ENCODE measurements at places on chromosomes 2 and 18.

DNA sequence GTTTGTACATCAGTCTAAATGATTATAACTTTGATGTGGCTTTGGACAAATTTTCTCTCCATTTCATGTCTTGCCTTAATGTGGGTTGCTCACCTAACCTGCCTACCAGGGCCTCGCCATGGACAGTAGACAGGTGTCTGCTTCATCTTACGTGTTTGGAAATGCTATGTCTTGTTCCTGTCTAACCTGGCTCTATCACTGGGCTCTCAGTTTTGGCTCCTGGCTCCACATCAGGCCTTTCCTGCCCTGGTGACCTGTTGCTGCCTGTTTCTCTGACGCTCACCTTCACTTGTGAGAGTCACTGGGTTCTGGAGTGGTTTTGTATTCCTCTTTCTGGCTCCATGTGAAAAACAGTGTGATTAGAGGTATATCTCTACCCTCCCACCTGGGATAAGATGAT lies 65.9 kb downstream of the PHLPP1 start:
- no peak for DNase-seq

DNA sequence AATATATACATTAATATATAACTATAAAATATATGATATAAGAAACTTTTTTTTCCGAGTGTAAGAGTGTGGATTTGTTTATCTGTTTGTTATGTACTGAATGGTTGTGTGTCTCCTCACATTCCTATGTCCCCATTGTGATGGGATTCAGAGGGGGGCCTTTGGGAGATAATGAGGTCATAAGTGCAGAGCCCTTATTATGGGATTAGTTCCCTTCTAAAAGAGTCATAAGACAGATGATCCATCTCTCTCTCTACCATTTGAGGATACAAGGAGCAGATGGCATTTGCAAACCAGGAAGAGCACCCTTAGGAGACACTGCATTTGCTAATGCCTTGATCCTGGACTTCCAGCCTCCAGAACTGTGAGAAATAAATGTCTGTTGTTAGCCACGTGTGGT lies 30.3 kb upstream of the SAP130 start:
- DNase-seq = no peak

GRCh38 chr2:46564350-46564749 lies 85.0 kb downstream of the TMEM247 start:
- no peak for DNase-seq

GRCh38 chr2:172437419-172438341 lies 10.3 kb downstream of the ITGA6 start:
- no peak for DNase-seq

- no peak for DNase-seq
Observed at GRCh38 chr2:85264471-85264870, 63.3 kb downstream of the TGOLN2 start.

GRCh38 chr2:230668939-230669303 lies 43.7 kb upstream of the CAB39 start:
- DNase-seq = no peak

GRCh38 chr18:31657823-31658669 lies 26.3 kb downstream of the B4GALT6 start:
- no peak for DNase-seq

- DNase-seq = no peak
Observed at GRCh38 chr2:109594246-109594885, 19.4 kb downstream of the SEPTIN10 start.

DNA sequence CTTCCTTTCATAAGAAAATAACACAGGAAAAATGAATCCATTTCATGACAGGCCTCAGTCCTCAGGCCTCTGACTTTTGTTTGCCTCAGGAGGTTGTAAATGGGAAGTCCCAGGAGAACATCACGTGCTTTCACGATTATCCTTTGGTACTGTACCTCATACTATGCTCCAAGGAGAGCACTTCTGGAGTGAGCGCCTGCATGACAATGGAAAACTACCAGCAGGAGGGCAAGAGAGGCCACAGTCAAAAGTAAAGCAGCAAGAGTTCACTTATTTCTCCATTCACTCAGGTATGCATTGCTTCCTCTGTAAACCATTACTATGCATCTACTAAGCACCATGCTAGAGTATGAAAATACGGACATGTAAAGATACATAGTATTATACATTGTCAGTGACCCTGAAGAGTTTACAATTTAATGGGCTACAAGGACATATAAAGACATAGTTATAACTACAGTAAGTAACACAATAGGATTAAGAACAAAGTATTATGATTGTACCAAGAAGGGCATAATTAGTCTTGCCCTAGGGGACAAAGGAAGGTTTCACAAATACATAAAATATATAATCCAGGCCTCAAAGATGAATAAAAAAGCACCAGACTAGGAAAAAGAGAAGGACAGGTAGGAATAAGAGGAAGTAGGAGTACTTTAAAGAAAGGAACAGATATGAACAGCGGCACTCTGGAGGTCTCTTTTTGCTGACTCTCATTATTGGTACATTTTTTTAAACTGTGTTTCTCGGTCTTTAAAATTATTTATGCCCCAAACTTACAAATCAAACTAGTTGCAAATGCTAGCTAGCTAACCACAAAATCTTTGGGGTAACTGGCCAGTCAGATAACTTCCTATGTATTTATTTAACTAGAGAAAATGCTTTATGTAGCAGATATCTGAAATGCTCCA lies 806.7 kb downstream of the NRXN1 start:
- no peak for DNase-seq

- DNase-seq = no peak
Observed at GRCh38 chr2:21282515-21282898, 158.7 kb downstream of the TDRD15 start.

GRCh38 chr2:6957910-6958615 lies 40.9 kb downstream of the RNF144A start:
- no peak for DNase-seq

DNA sequence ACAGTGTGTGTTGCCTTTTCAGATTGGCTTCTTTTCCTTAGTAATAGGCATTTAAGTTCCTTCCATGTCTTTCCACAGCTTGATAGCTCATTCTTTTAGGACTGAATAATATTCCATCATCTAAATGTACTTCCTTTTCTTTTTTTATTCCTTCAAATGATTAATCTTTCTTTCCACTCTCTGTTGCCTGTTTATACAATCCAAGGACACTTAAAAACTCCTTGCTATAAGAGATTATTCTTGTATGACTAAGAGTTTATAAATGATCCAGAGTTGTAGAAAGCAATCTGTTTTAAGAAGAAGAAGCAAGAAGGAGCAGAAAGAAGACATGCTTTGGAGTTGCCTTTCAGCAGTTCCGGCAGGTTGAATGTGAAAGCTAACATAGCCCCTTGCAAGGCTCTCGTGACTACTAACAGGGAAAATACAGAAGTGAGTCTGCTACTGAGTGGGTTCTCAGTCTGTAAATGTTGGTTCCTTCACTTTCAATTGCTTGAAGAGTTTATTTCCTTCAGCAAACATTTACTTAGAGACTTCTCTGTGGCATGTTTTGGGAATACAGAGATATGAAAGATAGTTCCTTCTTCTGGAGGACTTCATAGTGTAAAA lies 123.0 kb downstream of the PMAIP1 start:
- DNase-seq = no peak

DNA sequence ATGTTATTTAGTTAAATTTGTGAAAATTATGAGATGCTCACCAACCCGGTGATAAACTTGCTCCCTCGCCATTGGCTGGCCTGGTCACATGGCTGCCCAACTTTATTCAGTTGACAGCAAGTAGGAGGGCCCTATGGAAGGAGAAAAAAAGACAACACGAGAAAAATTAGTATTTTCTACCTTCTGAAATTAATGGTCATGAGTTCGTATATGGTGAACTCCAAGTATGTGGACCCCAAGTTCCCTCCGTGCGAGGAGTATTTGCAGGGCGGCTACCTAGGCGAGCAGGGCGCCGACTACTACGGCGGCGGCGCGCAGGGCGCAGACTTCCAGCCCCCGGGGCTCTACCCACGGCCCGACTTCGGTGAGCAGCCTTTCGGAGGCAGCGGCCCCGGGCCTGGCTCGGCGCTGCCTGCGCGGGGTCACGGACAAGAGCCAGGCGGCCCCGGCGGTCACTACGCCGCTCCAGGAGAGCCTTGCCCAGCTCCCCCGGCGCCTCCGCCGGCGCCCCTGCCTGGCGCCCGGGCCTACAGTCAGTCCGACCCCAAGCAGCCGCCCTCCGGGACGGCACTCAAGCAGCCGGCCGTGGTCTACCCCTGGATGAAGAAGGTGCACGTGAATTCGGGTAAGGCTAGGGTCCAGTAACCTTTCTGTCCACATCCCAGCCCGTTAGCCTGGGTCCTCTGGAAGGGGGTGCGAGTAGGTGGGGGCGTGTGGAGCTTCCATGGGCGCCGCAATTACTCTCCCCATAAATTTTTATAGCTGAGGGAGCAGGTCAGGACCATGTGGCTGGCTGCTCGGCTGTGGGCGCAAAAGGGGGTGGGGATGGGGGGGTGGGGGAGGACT lies at the start of gene HOXD4:
Gene HOXD4, plus strand, starts transcription at position 109 of the 846 bp plus-strand sequence. Its CDS starts 84 bp downstream, at position 193.
- DNase-seq = no peak

DNA sequence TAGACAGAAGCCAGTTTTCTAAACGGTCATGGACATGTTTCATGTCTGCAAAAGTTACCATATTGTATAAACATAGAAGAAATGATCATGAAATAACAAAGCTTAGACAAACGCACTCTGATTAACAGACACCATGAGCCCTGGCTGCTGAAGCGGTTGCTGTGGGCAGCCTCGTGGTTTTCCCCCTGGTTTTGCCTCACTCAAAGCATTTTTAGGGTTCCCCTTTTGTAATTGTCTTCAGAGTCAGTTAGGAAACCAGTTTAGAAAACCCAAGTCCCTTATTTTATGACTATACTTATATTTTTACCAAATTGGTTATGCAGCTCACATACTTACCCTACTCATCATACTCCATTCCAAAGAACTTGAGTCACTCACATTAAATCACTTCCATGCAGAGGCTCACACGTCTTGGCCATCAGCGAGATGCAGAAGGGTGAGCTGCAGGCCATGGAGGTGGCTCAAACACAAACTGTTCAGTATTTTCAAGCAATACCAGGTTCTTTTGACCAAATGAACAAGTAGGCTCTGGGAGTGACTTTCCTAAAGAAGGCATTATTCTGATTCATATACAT lies 105.6 kb upstream of the SALL3 start:
- no peak for DNase-seq

DNA sequence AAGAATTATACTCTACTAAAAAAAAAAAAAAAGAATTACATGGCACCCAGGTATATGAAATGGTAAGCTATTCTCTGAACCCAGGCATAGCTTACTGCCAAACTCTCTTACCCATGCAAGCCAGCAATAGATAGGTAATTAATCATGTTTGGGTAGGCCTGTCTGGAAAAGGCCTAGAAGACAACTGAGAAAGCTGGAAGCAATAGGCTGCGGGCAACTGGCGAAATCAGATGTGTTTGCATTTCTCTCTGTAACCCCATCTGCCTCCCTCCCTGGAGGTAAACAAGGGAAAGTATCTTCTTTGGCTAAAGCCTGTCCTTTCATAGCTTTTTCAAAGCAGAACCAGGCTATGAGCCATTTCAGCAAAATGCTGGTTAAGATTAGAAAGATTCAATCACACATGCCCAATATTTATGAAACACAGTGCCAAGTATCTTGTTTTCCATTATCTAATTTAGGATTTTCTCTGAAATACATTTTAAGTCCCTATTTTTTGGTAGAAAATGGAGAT lies 934.8 kb upstream of the DDX18 start:
- DNase-seq = no peak

Measured in type B pancreatic cell (in vitro differentiated cells).